ENCODE measurements at places on chromosomes 5 and 9.

- DNase-seq: no peak
Observed at GRCh38 chr5:146345578-146346366, 7.1 kb downstream of the POU4F3 start.

DNA sequence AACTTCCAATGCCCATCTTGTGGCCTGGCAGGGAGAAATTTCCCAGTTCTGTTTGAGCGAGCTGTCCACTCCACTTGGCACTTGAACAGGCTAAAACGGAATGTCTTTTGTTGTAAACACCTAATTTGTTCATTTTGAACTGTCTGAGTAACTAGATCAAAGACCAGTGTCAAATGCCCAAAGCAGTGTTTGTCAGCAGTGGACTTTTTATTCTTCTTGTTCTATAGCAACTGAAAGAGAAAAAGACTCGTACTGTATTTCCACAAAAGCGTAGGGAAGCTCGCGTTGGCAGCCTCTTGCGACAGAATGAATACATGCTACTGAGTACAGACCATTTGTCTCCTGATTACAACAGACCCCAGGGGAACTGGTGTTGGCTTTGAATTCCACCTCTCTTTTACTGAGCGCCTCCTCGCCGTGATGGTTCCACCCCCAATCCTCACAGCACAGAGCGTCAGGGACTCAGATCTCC, 601.8 kb upstream of the ZNF608 start:
- peak; percentile 73 for DNase-seq

DNA sequence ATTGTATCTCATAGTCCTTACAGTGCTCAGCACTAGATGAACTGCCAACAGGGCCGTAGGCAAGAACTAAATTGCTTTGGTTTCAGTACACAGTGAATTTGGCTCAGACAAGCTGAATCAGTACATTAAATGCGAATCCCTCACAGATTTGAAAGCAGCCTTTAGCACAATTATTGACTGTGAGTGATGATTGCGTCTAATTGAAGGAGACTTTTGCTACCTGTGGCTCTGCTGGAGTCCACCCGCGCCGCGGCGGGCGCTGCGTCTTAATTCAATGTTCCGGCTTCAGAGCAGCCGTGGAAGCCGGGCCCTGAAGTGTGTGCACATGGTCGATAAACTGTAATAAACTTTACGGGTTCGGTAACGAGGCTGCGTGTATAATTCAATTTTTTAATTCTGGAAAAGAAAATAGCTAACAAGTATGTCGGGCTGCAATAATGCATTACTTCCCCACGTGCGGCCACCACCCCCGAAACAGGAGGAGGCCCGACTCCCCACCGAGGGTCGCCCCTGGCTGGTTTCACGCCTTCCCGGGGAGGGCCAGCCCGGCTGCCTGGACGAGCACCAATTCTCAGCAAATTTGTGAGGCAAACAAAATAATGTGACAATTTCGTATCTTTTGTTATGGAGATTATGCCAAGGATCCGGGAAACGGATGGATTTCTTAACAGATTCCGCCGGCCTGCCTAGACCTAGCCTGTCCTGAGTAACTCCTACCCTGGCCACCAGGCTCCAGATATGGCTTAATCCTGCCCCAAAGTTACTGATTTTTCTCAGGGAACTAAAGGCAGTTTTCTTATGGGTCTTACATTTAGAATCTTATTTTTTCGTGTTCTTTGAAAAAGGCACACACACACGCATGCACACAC, 269.4 kb upstream of the IRX1 start:
- no peak for DNase-seq

GRCh38 chr5:7330256-7330655, 65.7 kb upstream of the ADCY2 start:
- no peak for DNase-seq

DNA sequence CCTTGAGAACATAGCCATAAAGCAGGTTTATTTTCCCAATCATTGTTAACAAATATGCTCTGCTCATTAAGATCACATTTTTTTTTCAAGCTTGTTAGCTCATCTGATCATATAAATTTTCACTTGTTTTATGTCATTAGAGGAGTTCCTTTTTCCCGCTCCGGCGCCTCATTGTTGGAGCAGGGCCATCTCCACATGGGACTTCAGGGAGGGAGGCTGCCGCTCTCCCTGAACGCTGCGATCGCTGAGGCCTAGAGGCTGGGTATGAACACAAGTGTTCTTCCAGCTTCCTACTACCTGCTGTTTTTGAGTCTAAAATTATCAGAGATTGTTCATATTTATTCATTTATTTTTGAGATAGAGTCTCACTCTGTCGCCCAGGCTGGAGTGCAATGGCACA, 246.9 kb downstream of the MPDZ start:
- no peak for DNase-seq

- peak; percentile 92 for DNase-seq
Observed at GRCh38 chr5:149434162-149435014, 55.3 kb upstream of the IL17B start.

GRCh38 chr9:14924230-14925219, 14.3 kb upstream of the FREM1 start:
- peak; percentile 83 for DNase-seq

DNA sequence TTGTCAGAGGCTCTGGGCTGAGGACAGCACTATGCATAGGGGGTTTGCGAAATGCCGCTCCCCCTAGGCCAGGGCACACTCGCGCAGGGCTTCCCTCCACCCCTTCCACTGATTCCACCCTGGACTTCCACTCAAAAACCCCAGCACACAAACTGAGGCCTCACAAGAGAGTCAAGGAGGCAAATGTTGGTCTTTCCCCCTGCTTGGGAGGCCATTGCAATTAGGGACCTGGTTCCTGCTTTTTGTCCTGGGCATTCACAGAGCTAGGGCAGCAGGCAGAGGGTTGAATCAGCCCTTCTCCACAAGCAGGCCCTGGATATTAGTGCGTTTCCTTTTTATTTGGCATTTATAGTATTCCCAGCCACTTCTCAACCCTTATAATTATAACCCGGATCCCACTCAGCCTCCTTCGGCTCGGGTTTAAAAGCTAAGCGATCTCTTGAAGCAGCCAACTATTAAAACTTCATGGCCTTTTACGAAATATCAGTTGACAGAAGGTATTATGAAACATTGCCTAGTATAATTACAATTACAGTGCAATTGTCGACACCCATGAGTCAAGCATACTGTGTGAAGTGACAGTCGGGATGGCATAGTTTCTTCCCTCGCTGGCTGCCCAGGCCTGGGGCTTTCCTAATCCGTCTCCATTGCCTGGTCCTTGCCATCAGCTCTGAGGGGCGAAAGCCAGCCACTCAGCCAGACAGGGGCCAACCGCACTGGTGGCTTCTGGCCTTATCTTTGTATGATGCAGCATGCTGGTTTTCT, 285.5 kb upstream of the MAP3K1 start:
- no peak for DNase-seq

DNA sequence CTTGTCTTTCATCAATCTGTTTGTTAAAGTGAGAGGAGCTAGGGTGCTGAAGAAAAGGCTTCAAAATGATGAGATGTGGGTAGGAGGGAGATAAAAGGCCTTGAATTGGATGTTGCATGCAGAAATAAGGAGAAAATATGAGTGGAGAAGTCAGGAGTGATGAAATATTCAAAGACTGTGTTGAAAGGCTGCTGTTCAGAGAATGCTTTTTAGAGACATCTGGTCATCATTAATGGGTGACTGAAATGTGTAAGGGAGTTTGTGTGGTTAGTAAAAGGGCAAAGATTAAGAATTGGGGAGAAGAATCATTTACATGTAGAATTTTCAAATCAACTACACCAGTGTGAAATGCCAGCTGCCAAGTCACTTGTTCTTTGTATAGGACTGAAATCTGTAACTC, 383.9 kb downstream of the MAT2B start:
- peak; percentile 68 for DNase-seq

DNA sequence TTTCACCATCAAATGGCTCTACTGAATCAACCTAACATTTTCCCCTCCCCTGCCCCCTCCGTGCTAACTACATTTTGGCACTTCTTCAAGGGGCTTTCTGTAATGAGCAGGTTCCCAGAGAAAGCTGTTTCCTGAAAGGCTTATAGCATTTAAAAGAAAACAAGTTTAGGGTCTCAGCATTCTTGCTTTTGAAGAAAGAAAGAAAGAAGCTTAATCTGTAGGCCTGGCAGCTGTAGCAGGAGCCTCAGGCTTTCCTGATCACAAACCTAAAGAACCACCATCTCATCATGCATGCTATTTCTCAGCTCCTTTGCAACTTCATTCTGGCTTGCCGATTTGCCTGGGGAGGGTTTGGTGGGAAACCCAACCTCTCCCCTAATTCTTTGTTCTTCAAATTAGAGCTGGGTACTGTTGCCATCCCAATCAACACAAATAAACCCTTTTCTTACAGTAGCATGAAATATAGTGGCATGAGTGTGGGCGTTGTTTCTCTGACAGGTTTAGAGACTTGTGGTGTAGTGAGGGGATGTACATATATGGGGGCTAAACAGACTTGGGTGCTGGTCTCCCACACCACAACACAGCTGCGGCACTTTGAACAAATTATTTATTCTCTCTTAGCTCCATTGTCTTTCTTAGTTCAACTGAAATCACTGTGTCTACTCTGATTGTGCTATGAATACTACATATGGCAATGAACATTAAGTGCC, 160.5 kb upstream of the TNC start:
- DNase-seq: no peak

- peak; percentile 51 for DNase-seq
Observed at GRCh38 chr9:136544548-136544963, 1.3 kb downstream of the NOTCH1 start.

GRCh38 chr5:77292026-77292757, 81.7 kb downstream of the PDE8B start:
- peak; percentile 8 for DNase-seq

- no peak for DNase-seq
Observed at GRCh38 chr5:111320953-111321352, 96.8 kb downstream of the CAMK4 start.

GRCh38 chr9:79256691-79257213, 315.0 kb upstream of the TLE4 start:
- peak; percentile 17 for DNase-seq

- DNase-seq: no peak
Observed at GRCh38 chr5:107043665-107044064, 627.1 kb downstream of the EFNA5 start.

GRCh38 chr5:133782736-133783135, 170.4 kb upstream of the FSTL4 start:
- DNase-seq: no peak

DNA sequence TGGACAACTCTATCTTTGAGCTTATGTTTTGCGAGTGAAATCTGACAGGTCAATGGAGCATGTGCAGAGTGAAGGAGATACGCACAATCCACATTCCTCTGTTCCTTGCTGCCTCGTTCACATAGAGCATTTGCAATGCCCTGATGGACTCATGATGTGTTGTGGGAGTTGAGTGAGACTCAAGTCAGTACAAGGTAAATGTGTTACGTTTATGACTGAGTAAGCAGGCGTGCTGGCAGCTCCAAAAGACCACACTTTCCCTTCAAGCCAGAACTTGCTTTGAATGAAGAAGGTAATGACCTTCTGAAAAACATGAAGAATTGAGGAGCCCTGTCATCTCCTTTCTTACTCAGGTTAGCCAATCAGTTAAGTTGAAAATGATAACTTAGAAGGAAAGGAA, 477.8 kb downstream of the CTNND2 start:
- no peak for DNase-seq

- DNase-seq: no peak
Observed at GRCh38 chr5:31291323-31291854, 97.9 kb downstream of the CDH6 start.

DNA sequence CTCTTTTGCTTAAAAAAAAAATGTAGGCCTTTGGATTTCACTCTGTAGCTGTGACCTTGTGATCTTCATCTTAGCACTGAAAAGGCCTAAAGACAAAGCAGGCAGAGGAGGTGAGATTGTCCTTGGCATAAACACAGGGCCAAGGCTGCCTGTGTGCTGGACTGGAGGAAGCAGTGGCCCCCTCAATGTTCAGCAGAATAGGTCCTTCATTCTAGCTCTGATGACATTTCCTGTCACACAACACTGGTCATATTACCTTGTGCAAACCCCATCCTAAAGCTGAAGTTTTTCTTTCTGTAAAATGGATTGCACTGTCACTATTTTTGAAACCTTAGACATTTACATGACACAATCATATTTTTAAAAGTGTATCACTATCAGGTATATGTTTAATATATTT, 147.4 kb downstream of the INSYN2B start:
- no peak for DNase-seq
